ENCODE measurements at places on chromosomes 2 and 18.

- DNase-seq: no peak
These were observed 263.2 kb downstream of the CDH7 start for GRCh38 chr18:66013969-66014368.

- DNase-seq: no peak
These were observed 86.9 kb downstream of the TRIB2 start for GRCh38 chr2:12803607-12804006.

DNA sequence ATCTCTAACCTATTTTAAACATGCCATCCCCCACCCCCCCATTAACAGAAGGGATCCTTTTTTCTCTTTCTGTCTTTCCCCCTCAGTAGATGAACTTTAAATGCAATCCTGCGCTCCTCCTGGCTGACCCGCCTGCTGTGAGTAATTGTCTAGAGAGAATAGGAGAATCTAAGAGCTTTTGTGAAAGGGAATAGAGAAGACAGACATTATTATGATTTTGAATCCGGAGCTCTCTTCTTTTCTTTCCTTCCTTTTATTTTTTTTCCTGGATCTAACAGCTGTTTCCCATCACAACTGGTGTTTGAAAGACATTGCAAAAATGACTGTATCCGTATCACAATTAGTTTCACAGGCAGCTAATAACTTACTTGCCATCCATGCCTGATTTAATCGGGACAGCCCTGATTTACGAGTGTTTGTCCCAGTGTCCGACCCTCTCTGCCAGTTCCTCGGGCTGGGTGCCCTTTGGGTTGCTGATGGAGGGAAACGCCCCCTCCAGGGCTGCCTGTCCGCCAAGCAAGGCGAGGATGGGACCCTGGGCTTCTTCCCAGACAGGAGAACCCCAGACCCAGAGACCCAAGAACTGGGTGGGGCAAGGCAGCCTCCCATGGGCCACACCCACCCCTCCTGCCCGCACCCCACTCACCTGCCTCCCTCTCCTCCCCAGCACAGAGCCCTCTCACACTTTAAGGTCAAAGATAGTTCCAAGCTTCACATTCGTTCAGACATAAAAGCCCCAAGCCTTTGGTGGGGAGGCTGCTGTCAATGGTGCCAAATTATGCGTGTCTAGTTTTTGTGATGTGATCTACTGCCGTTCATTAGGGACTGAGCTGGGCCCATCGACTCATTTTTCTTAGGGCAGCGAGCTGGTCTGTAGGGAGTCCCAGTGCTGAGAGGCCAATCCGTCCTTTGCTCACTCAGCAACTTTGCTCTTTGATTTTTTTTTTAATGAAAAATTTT is 231.7 kb downstream of the ZNF516 start:
- no peak for DNase-seq

GRCh38 chr2:156340804-156341451 is 8.4 kb upstream of the NR4A2 start:
- DNase-seq: no peak

DNA sequence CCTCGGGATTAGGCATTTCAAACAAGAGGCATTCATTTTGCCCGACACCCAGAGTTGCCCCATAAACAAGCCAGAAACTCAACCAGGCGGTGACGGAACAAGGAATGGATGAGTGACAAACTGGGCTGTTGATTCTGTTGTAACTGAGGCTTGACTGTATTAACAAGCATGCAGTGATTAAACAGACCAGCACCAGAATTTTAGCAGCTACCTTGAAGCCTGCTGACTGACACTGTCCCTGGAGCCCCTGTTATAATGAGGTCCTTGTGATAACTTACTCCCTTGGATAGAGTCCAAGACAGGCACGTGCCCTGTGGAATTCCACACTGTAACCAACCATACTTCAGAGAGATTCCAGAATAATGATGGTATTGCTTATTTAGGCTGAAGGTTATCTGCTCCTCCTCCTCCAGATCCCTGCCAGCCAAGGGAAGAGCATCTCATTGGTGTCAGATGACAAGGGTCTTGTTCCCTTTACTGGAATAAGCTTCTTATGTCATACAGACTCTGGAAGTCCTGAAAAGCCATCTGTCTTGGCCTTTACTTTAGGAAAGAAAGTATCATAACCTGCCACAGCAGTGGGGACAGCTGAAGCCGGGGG is 97.1 kb upstream of the RMDN2 start:
- no peak for DNase-seq

- peak; percentile 72 for DNase-seq
These were observed at the start of gene GAD1 for GRCh38 chr2:170816504-170817092. TSS of gene GAD1 (plus strand) at chr2:170816887. CDS start at chr2:170818592, 1,705 bp downstream.

DNA sequence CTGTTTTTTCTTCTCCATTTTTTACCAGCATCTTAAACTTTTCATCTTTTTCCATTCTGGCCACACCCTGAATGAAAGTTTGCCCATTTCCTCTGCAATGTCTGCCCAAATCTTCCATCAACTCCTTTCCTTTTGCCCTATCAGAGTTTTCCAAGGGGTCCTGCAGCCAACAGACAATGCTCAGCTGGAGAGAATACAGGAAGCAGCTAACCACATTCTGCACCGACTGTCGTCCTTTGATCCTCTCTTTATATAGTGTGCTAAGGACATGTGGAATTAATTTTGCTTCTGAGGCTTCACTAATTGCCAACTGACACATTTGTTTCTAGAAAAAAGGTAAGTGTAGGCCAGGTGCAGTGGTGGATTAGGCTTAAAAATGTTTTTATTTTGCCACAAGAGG is 50.5 kb upstream of the DLX2 start:
- no peak for DNase-seq

GRCh38 chr2:141654311-141654710 is 476.5 kb downstream of the LRP1B start:
- DNase-seq: no peak

- DNase-seq: no peak
These were observed 14.4 kb upstream of the TET3 start for GRCh38 chr2:73970141-73970803.

DNA sequence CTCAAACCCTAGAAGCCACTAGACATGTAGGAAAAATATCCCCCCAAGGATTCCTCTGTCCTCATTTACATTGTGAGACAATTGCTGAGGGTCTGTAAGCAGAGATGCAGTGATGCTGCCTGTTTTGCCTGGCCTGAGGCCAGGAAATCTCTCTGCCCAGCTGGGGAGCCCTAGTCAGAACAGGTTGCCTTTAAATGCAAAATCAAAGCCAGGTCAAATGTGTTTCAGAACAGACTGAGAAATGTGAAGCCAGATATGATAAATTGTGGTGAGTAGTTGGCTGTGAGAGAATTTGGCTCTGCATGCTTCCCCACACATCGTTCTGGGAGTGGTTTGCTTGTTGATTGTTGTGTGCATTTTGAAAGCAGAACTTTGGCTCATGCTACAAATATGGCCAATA is 38.4 kb upstream of the NXPH2 start:
- no peak for DNase-seq

GRCh38 chr18:63888470-63889190 is 1.1 kb downstream of the SERPINB2 start:
- no peak for DNase-seq

Measured in B cell (primary cell).